ENCODE measurements at places on chromosomes 12 and 14.

DNA sequence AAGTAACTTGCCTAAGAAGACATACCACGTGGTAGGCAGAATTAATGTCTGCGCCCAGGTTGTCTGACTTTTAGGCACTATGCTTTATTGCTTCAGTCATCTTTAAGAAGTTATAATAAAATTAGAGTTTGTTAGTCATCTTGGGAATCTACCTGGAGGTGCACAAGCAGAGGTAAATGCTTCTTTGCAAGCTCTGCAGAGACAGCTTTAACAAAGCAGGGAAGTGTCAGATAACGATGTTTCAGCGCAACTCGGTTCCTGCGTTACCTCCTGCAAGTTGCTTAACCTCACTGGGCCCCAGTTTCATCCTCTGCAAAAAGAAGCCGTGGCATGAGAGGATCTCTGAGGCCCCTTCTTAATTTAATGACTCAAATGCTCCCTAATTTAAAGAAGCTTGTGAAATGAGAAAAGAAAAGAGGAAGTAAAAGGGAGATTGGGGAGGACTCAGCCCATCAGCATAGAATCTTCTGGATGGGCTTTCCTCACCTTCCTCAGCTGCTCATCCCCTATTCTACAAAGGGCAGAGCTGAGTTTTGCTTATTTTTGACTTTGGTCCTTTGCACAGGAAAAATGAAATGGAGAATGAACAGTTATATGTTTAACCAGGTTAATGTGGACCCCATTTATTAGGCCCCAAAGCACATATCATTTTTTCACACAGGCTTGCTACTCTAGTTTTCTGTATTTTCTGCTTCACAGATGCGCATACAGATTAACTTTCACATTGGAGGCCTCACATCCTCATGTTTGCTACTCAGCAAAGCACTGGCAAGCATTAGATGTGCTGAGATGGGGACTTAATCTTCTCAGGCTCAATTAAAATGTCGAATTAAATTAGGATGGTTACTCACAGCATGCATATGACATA, 5.1 kb downstream of the ARHGDIB start:
- no peak for DNase-seq

DNA sequence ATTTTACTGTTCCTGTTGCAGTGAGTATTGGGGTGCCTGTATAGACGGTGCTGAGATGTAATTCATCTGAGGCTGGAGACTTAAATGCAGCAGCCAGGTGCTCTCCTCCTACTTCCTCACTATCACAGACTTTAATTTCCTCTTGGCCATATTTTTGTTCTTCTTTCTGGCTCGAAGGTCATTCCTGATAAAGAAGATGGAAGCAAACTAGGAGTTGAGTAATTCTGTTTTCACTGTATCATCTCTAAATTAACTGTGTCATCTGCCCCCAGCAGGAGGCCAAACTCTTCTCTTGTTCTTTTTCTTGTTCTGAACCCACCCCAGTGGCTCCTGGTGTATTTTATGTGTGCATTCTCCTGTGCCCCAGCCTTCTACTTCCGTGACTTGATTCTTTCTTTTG, 141.7 kb upstream of the ARHGAP5 start:
- no peak for DNase-seq

- DNase-seq = no peak
Measured at GRCh38 chr12:49030119-49030518, 11.5 kb upstream of the PRKAG1 start.

GRCh38 chr12:38601949-38602348, 285.4 kb downstream of the ALG10B start:
- DNase-seq = no peak

- no peak for DNase-seq
Measured at GRCh38 chr14:50967790-50968189, 23.5 kb upstream of the PYGL start.

DNA sequence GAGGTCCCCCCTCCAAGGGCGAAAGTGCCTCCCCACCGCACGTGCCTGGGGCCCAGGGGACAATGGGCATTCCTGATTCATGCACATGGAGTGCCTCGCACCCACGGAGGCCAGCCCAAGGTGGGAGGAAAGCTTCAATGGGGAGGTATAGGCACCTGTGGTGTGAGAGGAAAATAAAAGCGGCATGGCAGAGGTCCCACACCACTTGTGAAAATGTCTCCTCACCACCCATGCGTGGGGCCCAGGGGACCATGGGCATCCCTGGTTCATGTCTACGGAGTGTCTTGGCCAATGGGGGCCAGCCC, 384.7 kb downstream of the ALG10 start:
- no peak for DNase-seq

- no peak for DNase-seq
Measured at GRCh38 chr14:81430235-81430634, 30.1 kb upstream of the STON2 start.

- no peak for DNase-seq
Measured at GRCh38 chr12:90826036-90826435, 128.9 kb downstream of the CCER1 start.

DNA sequence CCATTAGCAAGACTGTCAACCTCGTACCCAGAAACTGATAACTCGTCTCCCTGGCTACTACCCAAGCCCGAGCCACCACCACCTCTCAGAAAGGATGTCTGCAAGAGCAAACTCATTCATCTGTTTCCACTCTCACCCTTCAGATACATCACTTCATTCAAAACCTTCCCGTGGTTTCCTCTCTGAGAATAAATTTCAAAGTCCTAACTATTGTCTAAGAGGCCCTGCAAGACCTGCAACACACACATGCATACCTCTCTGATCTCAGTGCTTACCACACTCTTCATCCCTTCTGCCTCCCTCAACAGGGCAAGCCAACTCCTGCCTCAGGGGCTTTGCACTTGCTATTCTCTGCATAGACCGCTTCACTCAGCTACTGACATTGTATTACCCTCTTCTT, 40.6 kb downstream of the PPP1R13B start:
- DNase-seq = no peak

All from activated CD8-positive, alpha-beta memory T cell treated with anti-CD3 and anti-CD28 coated beads for 48 hours (primary cell).